ENCODE measurements at places on chromosomes 11 and 22.

GRCh38 chr11:110293389-110293788, 3.0 kb downstream of the RDX start:
- no peak for DNase-seq

GRCh38 chr22:25702571-25703167, 39.3 kb upstream of the MYO18B start:
- DNase-seq, result no peak

GRCh38 chr11:11157185-11157584, 195.9 kb downstream of the CSNK2A3 start:
- DNase-seq, result no peak

DNA sequence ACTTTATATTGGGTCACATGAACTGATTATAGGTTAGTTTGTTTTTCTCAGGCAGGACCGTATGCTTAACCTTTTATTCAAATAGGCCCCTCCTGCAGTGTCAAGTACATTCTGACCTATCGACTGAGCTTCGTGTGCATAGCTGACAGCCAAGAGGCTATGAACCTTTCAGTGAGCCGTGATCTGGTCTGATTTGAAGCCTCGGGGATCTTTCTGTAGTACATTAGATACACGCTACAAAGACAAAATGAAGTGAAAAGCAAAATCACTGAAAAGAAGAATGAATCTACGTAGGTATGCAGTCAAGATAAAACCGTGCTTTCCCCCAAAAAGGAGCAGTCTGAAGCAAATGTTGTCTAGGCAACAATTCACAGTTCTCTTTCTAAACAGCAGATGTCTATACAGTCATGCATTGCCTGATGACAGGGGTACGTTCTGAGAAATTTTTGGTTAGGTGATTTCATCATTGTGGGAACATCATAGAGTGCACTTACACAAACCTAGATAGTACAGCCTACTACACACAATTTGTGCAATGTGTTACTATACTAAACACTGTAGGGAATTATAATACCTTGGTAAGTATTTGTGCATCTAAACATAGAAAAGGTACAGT, 18.1 kb downstream of the JHY start:
- DNase-seq, result no peak

GRCh38 chr22:44437216-44438055, 60.6 kb downstream of the RTL6 start:
- DNase-seq, result peak; percentile 12

DNA sequence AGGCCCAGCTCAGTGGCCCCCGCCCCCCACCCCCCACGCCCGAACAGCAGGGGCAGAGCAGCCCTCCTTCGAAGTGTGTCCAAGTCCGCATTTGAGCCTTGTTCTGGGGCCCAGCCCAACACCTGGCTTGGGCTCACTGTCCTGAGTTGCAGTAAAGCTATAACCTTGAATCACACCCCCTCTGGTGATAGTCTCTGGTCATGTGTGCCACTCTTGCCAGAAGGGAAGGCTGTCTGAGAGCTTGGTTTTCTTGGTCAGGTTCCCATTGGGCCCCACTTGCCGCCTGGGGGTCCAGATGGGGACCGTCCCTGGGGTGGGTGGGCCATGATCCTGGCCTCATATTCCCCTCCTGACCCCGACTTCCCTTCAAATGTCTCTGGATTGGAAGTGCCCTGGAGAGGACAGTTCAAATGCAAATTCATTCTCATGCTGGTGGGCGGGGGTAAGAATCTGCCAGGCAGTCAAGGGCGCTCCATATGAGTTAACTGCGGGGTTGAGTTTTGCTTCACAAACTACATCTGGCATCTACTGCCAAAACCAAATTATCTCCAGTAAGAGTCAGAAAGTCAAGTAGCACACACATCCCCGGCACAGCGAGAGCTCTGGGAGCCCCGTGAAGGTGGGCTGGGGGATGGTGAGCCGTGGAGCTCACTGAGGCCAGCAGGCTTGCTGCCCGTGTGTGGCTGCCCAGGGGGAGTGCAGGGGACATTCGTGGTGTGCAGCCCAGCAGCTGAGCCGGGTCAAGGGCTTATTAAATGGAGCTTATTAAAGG, 35.7 kb downstream of the B3GAT1 start:
- no peak for DNase-seq

DNA sequence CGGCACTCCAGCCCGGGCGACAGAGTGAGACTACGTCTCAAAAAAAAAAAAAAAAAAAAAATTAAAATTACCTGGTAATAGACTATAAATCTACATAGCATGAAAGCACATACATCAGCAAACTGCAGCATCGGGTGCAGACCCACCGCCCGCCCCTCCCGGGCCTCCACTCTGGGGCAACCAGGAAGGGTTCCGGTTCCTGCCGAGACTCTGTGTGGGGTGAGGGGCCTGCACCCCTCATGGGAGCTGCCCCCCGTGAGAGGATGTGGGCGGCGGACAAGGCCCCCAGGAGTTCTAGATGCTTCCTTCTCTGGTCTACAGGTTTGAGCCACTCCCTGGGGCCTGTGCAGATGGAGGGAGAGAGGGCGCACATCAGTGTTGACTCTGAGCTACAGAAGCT, 9.1 kb downstream of the DRD4 start:
- no peak for DNase-seq

DNA sequence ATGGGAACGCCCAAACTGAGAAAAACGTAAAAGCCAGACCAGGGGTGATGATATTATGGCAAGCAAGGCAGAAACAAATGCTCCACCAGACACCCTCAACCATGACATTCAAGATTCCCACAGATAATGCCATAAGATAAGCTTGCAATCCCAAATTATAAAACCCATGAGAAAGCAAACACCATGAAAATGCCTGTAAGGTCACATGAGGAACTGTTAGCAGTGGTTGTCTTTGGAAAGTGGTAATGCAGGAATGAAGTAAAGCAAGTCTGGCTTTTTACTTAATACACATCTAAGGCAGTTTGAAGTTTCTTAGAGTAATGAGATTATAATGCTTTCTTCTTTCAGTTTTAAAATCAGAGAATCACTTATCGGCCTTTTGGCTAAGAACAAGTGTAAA, 111.0 kb downstream of the MN1 start:
- no peak for DNase-seq

DNA sequence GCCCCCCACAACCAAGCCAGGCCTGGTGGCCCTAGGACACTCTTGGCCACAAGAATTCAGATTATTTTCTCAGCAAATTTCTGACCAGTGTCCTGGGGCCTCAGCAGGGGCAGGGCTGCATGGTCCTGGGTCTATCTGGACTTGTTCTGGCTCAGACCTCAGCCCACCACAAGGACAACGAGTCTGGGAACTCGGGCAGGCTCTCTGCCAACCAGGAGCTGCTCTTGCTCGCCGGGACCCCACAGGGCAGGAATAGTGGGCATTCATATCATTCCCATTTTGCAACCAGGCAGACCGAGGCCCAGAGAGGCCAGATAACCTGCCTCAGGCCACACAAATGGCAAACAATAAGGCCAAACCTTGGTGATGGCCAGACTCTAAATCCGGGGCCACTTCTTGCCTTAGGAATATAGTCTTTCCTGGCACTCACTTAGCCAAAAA, 75.4 kb upstream of the WNT7B start:
- DNase-seq, result peak; percentile 40

- DNase-seq, result no peak
These were observed 19.9 kb upstream of the USP47 start for GRCh38 chr11:11821899-11822298.

- DNase-seq, result no peak
These were observed 19.9 kb downstream of the SERGEF start for GRCh38 chr11:17992916-17993315.

- no peak for DNase-seq
These were observed 152.5 kb upstream of the NAV2 start for GRCh38 chr11:19560156-19560555.

- no peak for DNase-seq
These were observed 81.0 kb downstream of the ETS1 start for GRCh38 chr11:128506356-128506755.

DNA sequence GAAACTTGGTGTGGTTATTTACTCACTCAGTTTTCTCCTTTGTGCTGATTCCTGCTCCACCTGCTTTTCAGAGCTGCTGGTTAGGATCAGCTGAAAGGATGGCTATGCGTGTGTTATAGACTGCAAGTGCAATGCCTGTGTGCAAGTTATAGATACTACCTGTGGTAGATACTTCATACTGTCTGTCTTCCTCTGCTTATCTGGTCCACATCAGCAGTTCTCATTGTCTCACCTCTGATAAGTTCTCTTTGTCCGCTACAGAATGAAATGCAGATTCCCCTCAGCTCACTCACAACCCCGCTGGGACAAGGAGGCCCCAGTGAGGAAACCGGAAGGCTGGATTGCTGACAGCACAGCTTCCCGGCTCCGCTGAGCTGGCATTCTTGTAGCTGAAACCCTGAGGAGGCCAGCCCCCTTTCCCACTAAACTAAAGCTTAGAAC, 37.5 kb upstream of the LYVE1 start:
- peak; percentile 83 for DNase-seq

DNA sequence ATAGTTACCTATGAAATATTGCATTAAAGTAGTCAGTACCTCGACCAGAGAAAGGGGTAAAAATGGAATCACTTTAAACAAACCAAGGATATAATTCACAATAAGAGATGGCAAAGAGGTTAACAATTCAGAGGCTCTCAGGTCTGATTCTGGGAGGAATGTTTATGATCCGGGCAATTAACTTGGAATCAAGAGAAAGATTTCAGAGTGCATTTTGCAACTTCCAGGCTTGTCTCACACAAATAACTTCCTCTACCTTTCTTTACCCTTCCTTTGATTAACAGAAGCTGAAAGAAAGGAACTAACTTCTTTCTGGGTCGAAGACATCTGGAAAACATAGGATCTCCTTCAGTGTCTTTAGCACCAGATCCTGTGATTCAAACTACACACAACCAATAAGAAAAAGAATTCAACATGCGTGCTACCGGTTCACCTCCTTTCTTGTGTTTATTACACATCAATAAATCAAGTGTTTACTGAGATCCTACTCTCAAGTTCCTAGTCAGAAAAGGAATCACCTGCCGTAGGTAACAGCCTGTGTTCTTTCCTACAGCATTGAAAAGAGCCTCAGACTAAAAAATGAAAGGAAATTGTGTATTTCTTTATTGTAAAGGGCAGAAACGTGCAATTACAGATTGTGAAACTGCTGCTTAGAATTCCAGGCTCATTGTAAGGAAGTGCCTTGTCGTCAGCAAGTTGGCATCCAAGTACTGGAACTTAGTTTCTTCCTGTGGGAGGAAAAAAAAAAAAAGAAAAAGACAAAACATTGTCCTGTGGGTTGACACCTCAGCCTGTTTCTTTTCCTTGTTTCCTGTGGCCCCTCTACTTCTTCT, 29.5 kb downstream of the CARD18 start:
- DNase-seq, result no peak

- peak; percentile 56 for DNase-seq
These were observed 320.5 kb downstream of the AASDHPPT start for GRCh38 chr11:106397787-106398501.

DNA sequence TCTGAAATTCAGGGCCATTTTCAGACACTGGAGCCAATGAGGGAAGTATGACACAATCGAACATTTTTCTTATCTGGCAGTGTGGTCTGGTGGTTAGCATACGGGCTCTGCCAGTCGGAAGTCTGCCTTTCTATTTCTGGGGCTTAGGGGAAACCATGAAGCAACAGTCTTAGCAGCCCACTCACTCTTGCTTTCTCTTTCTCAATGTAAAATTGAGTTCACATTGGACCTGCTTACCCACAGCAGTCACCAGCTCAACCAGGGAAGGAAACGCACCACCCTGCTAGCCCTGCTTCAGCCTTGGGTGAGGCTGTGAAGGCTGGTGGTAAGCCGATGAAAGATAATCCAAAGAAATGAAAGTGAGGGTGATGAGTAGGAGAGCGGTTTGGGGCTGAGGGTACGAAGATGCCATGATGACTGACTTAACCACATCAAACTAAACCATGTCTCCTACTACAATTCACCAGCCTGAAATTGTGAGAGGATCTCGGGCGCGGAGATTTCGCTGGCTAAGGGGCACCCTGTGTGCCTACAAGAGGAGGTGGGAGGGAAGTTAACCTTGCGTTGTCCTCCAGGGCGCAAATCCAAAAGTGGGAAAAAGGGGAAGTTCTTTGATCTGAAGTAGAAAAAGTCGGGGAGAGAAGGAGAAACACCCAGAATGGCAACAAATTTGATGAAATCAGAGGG, 2.0 kb upstream of the LMO2 start:
- DNase-seq, result peak; percentile 44

GRCh38 chr11:6229911-6230310, 4.5 kb downstream of the FHIP1B start:
- no peak for DNase-seq

GRCh38 chr22:25407226-25407858, 157.1 kb upstream of the GRK3 start:
- DNase-seq, result no peak

DNA sequence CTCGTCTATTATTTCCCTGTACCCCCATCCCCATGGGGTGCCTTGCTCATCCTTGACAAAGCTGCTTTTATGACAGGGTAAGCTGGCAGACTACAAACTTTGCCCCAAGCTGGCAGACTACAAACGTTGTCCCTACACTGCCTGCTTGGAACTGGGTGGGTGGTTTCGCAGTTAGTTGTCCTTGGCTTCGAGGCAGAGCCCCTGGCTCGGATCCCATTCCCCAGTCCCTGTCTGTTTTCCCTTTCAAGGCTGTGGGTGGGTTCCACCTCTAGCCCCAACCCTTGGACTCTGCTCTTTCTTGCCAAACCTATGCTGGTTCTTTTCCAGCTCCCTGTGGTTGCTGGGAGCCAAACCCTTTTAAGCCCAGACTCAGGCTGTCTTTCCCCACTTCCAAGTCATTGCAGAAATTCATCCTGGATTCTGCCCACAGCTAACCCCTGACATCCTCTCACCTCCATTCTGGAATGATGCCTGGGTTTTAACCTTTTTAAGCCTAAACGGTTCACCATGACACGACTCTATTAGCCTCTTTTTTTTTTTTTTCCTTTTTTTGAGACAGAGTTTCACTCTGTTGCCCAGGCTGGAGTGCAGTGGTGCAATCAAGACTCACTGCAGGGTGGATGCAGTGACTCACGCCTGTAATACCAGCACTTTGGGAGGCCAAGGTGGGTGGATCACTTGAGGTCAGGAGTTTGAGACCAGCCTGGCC, 9.2 kb upstream of the RBM14 start:
- peak; percentile 88 for DNase-seq

- DNase-seq, result no peak
These were observed 11.9 kb downstream of the FAM168A start for GRCh38 chr11:73585834-73586575.

DNA sequence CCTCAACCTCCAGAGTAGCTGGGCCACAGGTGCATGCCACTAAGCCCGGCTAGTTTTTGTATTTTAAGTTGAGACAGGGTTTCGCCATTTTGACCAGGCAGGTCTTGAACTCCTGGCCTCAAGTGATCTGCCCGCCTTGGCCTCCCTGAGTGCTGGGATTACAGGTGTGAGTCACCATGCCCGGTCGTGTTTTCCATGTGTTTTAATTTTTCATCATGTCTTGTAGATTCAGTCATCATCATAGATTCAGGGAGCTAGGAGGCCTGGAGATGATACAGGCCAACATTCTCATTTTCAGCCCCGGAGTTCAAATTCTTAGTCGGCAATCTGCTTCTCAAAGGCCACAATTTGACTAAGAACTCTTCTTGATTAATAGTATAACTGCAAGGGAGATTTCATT, 73.5 kb upstream of the GRAMD1B start:
- DNase-seq, result no peak

All from femur (tissue), 1 donor.